ENCODE measurements at places on chromosomes 5 and 9.

GRCh38 chr5:112691758-112692157 is 45.9 kb upstream of the APC start:
- DNase-seq = peak; percentile 33

DNA sequence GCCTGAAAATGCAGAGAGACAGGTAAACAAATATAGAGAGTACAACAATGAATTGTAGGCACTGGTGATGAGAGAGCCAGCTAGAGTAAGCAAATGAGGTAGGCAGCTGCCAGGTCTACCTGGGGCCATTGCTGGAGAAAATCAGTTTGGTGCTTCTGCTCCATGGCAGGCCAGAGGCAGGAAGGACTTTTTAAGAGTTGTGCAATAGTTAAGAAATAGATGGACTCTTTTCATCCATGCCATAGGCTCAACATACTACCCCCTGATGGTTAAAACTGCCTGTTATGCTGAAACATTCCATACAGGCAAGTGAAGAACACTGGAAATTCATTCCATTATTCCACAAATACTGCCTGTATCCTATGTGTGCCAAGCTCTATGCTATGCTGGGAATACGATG is 86.5 kb upstream of the CCDC112 start:
- DNase-seq = no peak

DNA sequence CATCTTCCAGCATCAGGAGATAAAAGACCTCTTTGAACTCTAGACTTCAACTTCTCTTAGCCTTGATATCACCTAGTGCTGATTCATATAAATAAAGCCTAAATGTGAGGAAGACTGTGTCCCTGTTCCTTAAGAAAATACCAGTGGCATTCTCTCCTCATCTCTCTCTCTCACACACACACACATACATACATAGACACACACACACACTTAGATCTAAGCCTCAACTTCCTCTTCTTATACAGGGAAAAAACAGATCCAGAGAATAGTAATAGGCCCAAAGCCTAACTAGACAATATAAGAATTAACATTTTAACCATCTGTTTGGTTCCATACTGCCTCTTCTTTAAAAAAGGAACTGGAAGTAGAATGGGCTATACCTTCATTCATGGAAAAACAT is 195.3 kb upstream of the NR4A3 start:
- DNase-seq = no peak

- no peak for DNase-seq
Observed at GRCh38 chr9:134338394-134339182, 12.3 kb downstream of the RXRA start.

- DNase-seq = no peak
Observed at GRCh38 chr9:124084087-124084486, 72.5 kb downstream of the LHX2 start.

GRCh38 chr5:132687995-132688394 is 14.2 kb downstream of the IL4 start:
- no peak for DNase-seq

DNA sequence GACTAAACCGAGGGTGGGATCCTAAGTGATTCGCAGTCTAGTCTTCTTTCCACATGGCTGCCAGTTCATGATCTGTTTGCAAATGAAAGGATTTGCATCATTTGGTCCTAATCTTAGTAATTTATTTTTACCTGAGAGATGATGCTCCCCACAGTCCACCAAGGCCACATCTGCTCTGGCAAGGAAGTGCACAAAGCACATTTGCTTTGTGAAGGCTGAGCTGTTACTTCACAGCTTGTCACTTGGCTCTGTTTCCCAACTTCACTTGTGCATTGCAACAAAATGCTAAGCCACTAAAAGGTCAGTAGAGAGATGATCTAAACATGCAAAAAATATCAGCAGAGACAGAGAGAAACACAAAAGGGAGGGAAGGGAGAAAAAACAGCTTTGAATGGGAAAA is 128.5 kb upstream of the VLDLR start:
- DNase-seq = no peak

DNA sequence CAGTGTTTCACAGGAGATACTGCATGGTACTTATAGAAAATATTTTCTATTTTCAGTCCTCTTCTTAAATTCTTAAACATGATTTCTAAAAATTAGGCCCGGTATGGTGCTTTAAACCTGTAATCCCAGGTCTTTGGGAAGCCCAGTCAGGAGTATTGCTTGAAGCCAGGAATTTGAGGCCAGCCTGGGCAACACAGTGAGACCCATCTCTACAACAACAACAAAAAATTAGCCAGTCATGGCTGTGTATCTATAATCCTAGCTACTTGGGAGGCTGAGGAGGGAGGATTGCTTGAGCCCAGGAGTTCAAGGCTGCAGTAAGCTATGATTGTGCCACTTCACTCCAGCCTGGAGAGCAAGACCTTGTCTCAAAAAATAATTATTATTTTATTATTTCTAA is 23.3 kb downstream of the ELL2 start:
- no peak for DNase-seq

GRCh38 chr5:76960004-76960625 is 7.3 kb downstream of the CRHBP start:
- DNase-seq = no peak

DNA sequence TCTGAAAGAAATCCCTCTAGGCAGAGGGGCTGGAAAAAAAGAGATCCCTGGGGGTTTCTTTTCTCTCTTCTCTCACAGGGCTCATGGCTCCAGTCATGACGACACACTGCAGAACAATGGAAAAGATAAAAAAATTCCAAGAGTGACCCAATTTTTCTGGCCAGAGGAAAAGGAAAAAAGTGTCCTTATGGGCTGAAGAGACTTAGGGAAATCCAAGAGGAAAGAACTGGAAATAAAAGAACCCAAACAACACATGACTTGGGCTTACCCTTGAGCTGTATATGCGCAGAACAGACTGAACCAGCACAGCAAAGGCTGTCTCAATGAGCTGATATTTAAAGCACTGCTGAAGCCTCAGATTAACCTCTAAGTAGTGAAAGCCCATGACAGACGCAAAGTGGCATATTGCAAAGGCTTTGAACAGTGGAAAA is 102.4 kb downstream of the SMIM23 start:
- DNase-seq = no peak

DNA sequence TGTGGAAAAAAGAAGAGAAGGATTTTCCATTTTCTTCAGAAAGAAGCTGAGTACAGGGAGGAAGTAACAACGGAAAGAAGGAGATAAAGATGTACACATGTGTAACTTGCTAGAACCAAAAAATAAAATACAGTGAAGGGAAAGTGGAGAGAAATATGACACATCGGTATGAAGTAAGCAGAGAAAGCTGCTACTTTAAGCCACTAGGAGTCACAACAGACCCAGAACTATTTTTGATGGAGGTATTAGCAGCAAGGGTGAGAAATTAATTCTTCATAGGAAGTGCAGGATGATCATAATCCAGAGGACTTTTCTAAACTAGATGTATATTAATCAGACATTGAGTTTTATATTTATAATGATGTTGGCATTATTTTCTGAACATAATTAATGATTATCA is 88.5 kb downstream of the FAM174A start:
- DNase-seq = no peak

All from BE2C (cell line).